Panc1 (cell line): ENCODE measurements at places on chromosomes 3 and 15. TPM values are rescaled to one million over a fixed set of nuclear protein-coding genes. Genes with fewer than 3 reads are reported as not detected.

DNA sequence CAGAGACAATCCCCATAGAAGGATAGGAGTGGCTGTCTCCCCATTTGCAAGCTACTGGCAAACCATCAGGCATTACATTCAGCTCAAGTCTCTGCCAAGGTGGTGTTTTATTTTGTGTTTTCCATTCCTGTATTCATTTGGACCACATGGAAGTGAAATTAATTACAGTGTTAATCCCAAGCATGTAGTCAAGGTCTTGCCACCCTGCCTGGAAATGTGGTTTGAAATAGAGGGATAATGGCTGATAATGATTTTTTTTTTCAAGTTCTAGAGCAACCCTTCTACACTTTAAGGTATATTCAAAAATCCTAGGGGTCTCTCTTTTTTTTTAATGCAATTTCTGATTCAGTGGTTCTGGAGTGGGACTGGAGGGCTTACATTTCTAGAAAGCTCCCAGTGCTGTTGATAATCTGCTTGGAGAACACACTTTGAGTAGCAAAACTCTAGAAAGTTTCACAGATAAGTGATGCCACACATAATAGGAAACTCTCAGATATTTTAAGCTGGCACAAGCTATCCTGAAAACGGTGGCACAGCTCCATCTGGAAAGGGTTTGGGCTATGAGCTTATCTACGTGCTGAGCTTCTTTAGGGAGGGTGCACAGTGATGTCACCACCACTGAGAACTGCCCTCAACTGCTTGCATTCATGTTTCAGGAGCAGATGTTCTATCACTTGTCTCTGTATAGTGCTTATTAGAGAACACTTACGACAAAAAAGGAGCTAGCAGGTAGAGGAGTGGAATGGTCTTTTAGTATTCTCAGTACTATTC is 140.1 kb upstream of the IL12A start:
- no peaks in the 10 kb centered on the region for H3K27me3 ChIP-seq
- peaks cover 16% of the 10 kb centered on the region for H3K4me1 ChIP-seq
- H3K27ac ChIP-seq, result no peak overlapping the region
- H3K36me3 ChIP-seq, result no peaks in the 10 kb centered on the region

The GPR27 gene
- total RNA-seq, result 0.15 TPM

- no peak for DNase-seq
- H3K27me3 ChIP-seq, result no peaks in the 10 kb centered on the region
These were observed 6.4 kb downstream of the SCN5A start for GRCh38 chr3:38643090-38643489.

GRCh38 chr3:25447925-25448324 is 19.9 kb downstream of the RARB start:
- H3K27me3 ChIP-seq, result no peaks in the 10 kb centered on the region
- no peak overlapping the region for H3K4me3 ChIP-seq
- no peak for DNase-seq

DNA sequence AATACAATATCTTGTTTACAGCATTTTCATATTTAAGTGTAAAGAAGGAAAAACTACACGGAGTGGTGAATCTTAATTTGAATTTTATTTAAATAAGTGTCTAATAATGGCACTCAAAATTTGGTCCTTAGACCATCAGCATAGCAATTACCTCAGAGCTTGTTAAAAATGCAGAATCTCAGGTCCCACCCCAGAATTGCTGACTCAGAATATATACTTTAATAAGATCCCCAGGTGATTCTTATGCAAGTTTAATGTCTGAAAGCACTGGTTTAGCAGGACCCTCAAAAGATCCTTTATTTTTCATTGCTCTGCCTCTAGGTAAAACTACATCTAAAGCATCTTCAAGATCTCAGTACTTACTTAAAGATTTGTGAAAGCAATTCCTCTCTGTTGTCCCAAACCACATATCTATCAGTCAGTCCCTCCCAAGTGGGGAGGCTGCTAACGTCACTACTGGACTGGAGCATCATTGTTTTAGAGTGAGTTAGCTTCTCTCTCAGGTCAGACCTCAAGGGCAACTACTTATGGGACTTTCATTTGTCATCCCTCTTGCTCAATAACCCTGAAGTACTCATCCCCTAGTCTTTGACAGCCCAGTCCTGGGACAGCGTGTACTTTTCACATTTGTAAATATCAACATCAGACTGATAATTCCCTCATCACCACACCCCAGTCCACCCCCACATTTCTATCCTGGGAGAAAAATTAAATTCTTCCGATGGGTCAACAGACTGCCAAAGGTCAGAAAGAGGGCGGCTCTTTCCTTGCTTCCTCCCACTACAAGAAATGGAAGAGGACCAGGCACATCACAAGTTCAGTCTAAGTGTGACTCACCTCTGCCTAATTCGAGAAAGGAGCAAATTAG is 76.7 kb downstream of the CBLB start:
- no peak overlapping the region for H3K27ac ChIP-seq
- no peaks in the 10 kb centered on the region for H3K4me1 ChIP-seq
- H3K36me3 ChIP-seq, result no peaks in the 10 kb centered on the region
- no peaks in the 10 kb centered on the region for H3K27me3 ChIP-seq

The EOGT gene
- 29.1 TPM for total RNA-seq
